ENCODE measurements at places on chromosomes 7 and 10. TPM values are rescaled to one million over a fixed set of nuclear protein-coding genes. Genes with fewer than 3 reads are reported as not detected.

Gene SNX10
- 0.20 TPM for total RNA-seq

Gene MCM10
- total RNA-seq, result 9.6 TPM

Gene MYL10
- not detected for total RNA-seq

Gene POP7
- total RNA-seq, result 52.2 TPM

Gene VAX1
- not detected for total RNA-seq

Gene PAX4
- not detected for total RNA-seq

Gene TRIM50
- total RNA-seq, result not detected

Gene LAMB1
- total RNA-seq, result 423 TPM

Gene MNX1
- not detected for total RNA-seq

Gene LOXL4
- 7.2 TPM for total RNA-seq

Gene ZSCAN25
- total RNA-seq, result 8.8 TPM

Gene ANAPC16
- total RNA-seq, result 38.6 TPM

Gene NPC1L1
- not detected for total RNA-seq

Gene IGFBP1
- 0.59 TPM for total RNA-seq

Gene FXYD4
- total RNA-seq, result not detected

Gene AKR1C4
- total RNA-seq, result not detected

Gene SLC26A3
- total RNA-seq, result not detected

Gene HOXA9
- total RNA-seq, result 15.2 TPM

Gene IQUB
- 0.37 TPM for total RNA-seq

Gene AMZ1
- total RNA-seq, result under 0.01 TPM

Gene ASB10
- not detected for total RNA-seq

Gene USP54
- 8.1 TPM for total RNA-seq

Gene GPR141
- total RNA-seq, result not detected

Gene MDH2
- total RNA-seq, result 48.5 TPM

Gene TMEM178B
- under 0.01 TPM for total RNA-seq
